ENCODE measurements at places on chromosomes 13 and 19. TPM values are rescaled to one million over a fixed set of nuclear protein-coding genes. Genes with fewer than 3 reads are reported as not detected.

DNA sequence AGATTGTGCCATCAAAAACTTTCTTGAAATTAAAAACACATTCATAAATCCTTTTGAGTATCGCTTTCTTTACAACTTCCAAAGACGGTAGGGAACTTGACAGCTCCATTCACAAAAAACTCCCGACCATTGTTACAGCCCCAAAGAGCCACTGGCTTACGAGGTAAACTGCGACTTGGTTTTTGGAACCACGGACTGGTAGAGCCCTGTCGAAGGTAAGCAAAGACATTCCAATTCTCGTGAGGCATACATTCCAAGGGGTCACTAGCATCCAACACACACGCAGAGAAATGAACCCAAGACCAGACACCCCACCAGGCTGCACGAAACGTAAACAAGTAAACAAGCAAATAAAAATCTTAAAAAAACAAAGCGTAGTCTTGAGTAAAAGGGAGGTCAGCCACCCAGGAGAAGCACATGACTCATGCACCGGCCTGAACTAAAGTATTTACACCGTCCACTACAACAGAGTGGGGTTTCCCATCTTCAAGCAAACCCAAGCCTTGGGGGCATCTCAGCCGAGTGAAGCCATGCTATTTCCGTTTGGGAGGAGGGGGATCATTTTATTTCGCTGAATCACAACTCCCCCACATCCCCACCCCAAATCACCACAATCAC is 1.4 kb downstream of the BRD4 start:
- H3K4me1 ChIP-seq: peaks cover 76% of the 10 kb centered on the region
- no peaks in the 10 kb centered on the region for H3K27me3 ChIP-seq
- H3K27ac ChIP-seq: peak overlapping the region; percentile 90

GRCh38 chr13:93951108-93951507 is 528.4 kb downstream of the DCT start:
- no peak overlapping the region for H3K27ac ChIP-seq
- no peaks in the 10 kb centered on the region for H3K4me1 ChIP-seq
- no peaks in the 10 kb centered on the region for H3K27me3 ChIP-seq
- no peak overlapping the region for H3K4me3 ChIP-seq
- DNase-seq: no peak

DNA sequence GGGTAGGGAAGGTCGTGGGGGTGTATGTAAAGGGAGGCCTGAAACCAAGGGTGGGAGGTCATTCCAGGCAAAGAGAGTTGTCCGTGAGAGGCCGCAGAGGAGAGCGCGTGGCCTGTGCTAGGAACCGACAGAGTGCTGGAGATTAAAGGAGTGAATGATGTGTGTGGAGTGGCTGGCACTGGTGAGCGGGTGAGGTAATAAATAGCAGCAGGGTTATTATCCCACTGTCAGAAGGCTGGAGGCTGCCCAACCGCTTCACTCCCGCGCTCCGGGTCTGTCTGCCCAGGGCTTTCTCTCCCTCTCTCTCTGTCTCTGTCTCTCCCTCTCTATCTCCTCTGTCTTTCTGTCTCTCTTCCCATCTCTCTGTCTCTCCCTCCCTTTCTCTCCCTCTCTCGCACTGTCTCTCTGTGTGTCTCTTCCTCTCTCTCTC is 17.4 kb downstream of the ZNF579 start:
- H3K36me3 ChIP-seq: no peaks in the 10 kb centered on the region
- H3K4me3 ChIP-seq: no peak overlapping the region

- H3K36me3 ChIP-seq: no peaks in the 10 kb centered on the region
- H3K27ac ChIP-seq: no peak overlapping the region
- DNase-seq: no peak
- H3K4me3 ChIP-seq: no peak overlapping the region
Observed at GRCh38 chr19:38448225-38448624, 14.7 kb downstream of the RYR1 start.

MAN2B1 gene
- total RNA-seq: 291 TPM
